Stimulated activated CD4-positive, alpha-beta T cell treated with anti-CD3 and anti-CD28 coated beads, TNF-alpha, amount 100 ng/mL, for 24 hours (primary cell): ENCODE measurements at places on chromosomes 2 and 18.

- DNase-seq: no peak
Observed at GRCh38 chr2:66899648-66900047, 464.7 kb downstream of the MEIS1 start.

GRCh38 chr2:58899692-58900091, 658.6 kb upstream of the FANCL start:
- no peak for DNase-seq

GRCh38 chr2:128661311-128661710, 342.6 kb upstream of the HS6ST1 start:
- DNase-seq: no peak

GRCh38 chr2:240429872-240430491, 5.5 kb upstream of the GPC1 start:
- no peak for DNase-seq

DNA sequence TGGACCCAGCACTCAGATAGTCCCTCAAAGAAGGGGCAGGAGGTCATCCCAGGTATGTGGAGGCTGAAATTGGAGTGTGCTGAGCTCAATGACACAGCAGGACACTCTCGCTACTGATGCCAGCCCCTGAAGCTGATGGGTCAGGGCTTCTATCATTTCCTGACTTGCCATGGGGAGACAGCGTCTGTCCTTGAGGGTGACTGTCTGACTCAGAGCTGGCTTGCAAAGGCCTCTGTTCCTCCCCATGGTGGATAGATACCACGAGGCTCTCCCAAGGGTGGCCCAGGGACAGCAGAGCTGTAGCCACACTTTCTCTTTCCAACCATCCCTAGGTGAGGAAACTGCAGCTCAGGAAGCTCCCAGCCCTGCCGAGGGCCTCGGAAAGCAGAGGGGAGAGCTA, 10.8 kb downstream of the ALPG start:
- DNase-seq: no peak

GRCh38 chr2:72949045-72949444, 31.7 kb downstream of the EMX1 start:
- no peak for DNase-seq

- no peak for DNase-seq
Observed at GRCh38 chr2:229971298-229971790, 49.0 kb downstream of the FBXO36 start.

- no peak for DNase-seq
Observed at GRCh38 chr2:241269707-241270520, 45.6 kb downstream of the HDLBP start.

DNA sequence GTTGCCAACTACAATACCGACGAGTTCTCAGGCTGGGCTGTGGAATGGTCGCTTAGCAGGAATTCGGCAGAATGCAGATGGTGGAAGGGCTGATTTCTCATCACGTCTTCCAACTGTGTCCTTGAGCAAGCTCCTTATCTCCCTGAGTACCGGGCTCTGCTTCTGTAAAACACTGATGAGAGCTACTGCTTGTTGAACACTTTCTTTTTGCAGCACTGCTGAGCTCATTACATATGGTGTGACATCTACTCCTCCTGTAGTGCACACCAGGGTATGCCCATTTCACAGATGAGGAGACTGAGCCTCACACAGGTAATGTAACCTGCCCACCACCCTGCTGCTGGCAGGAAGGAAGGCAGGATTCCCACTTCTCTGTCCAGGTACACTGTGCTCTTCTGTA, 8.3 kb downstream of the IL1R2 start:
- no peak for DNase-seq

- no peak for DNase-seq
Observed at GRCh38 chr2:55033076-55033742, 17.0 kb downstream of the RTN4 start.

- DNase-seq: no peak
Observed at GRCh38 chr18:4017480-4017879, 437.6 kb downstream of the DLGAP1 start.

- no peak for DNase-seq
Observed at GRCh38 chr2:6764968-6765723, 100.6 kb downstream of the CMPK2 start.

DNA sequence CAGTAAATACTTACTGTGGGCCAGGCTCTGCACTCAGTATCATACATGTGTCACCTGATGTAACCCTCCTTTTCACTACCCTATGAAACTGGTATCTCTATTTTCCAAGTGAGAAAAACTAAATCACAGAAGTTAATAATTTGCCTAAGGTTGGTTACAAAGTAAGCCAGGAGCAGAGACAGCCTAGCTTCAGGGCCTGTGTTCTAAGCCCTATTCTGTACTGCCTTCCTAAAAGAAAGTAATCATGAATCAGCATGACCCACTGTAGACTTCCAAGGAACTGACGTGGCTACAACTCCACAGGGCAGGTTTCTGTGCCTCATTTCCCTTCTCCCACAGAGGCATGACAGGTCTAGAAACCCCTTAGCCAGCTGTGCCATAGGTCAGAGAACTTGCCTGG, 14.3 kb downstream of the ZNF142 start:
- DNase-seq: no peak

- DNase-seq: no peak
Observed at GRCh38 chr18:23998820-23999219, 15.7 kb upstream of the TTC39C start.

DNA sequence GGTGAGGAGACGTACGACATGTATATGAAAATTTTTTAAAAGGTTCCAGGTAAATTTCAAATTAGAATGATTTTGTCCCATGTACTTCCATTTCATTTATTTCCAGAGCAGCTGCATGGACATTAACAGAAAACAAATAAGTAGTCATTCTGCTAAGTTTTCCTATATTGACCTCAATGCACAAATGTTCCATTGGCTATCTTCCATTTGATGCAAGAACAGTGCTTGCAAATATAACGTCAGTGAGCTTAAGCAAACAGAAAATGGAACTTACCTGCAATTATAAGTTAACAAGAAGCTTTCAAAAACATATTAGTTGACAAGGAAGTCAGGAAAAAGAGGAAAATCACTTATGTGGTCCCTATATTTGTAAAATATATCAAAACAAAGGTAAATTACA, 16.6 kb downstream of the PAIP2B start:
- DNase-seq: no peak
